ENCODE measurements at places on chromosomes 2 and 18.

DNA sequence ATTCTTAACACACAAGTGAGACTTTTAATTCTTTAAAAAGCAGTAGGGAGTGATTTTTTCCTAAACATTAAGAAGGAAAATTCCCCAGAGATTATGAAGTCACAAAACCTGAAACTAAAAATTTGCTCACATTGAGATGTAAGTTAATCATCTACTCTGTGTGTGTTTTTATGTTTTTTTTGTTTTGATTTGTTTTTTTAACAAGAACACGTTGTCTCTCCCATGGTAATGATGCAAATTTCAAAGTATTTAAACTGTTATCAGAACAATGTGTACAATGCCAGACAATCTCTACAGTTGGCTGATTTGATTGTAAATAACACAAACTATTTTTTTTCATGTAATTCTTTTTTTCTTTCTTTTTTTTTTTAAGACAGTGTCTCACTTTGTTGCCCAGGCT, 71.5 kb downstream of the COLEC12 start:
- DNase-seq, result no peak

- DNase-seq, result peak; percentile 36
These were observed 10.9 kb downstream of the ID2 start for GRCh38 chr2:8692783-8693156.

GRCh38 chr2:206984206-206984605, 44.9 kb downstream of the CPO start:
- DNase-seq, result peak; percentile 51

- DNase-seq, result no peak
These were observed 419.3 kb upstream of the ACVR2A start for GRCh38 chr2:147425437-147426029.

DNA sequence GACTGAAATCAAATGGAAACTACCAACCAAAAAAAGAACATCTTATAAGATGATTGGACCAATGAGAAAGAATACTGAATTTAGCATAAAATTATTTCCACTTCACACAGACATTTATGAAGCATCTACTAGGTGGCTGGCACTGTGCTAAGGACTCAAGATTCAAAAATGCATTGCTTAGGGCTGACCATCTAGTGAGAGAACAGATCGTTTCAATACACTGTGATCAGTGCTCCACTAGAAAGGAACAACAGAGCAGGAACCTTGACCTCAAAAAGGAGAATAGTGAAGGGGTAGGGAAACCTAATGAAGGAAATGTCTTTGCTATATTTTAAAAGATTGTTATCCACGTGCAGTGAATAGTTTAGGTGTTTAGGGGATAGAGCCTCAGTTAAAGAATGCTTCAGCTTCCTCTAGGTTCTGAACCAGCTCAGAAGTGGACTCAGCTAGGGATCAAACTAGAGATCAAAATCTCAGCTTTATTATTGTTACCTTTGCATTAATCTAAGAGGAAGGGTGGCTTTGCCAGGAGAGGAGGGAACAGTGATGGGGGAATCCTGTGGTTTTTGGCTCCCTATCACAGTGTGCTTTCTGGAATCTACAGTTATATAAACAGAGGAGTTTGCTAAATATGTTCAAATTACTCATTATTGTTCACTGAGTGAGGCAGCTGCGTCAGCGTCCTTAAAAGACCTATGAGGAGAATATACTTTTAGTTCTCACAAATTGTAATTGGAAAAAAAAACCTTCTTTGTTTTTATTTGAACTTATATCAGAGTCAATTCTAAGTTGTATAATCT, 16.2 kb upstream of the BBS5 start:
- peak; percentile 69 for DNase-seq

DNA sequence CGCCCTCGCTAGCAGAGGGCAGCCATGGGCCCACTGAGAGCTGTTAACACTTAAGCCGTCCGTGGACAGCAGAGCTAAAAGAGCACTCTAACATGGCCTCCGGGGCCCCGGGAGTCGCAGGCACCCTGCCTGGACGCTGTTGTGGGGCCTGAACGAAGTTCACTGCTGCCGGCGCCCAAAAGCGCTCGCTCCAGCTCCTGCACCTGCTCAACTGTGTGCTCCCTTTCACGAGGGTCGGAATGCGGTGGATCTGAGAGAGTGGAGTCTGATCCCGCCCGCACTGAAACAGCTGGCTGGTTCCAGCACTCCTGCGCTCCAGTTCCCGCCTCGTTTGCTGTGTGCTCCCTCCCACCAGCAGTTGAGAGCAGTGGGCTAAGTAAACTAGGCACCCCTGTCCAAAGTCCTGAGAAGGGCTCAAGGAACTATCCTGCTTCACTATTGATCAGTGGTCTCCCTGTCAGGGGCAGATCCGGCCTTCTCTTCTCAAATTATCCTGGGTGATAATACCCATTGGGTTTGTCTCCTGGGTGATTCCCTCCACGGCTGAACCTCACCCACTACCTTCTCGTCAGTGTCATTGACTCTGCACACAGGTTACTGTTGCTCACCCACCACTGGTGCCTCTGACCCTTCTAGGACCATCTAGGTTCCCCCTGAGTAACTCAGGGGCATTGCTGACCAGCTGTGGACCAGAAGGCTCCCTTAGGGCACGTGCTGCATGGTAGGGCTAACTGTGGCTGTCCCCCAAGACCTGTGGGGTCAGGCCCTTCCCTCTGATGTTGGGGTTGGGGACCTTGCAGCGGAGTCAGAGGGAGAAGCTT, 23.5 kb downstream of the B3GNT7 start:
- DNase-seq, result no peak

DNA sequence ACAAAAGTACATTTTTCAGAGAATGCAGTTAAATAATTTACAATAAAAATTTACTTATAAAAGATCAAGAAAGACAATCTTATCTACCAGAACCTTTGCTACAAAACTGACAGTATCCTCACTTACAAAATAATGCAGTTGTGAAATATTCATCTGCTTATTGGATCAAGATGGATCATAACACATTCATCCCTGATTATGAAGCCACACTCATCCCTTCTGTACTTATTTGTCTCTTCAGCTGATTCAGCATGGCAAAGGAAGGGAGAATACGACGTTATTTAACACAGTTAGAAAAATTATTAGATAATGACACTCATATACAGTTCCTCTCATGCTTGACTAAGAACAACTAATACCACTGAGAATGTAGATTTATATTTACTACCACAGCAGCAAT, 46.4 kb downstream of the TCF4 start:
- DNase-seq, result no peak

- no peak for DNase-seq
These were observed 54.5 kb downstream of the ROCK1 start for GRCh38 chr18:21057112-21057511.

DNA sequence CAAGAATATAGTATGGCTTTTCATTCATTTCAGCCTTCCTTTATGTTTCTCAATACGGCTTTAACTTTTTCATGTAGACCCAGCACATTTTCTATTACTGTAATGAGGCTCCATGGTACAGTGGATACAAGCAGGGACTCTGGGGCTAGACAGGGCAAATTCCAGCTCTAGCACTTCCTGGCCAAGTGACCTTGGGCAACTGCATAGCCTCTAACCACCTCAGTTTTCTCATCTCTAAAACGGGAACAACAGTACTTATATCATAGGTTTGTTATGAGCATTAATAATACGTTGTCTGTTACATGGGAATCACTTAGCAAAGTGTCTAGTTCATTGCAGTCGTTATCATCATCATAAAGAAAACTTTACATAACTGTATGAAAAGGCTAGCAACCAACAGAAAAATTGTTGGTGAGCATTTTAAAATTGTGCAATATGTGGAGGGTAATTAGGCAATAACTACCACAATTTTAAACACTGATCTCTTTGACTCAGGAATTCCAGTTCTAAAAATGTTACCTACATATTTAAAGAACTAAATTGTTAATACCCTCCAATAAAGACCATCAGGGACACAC, 13.7 kb upstream of the RMDN2 start:
- no peak for DNase-seq

DNA sequence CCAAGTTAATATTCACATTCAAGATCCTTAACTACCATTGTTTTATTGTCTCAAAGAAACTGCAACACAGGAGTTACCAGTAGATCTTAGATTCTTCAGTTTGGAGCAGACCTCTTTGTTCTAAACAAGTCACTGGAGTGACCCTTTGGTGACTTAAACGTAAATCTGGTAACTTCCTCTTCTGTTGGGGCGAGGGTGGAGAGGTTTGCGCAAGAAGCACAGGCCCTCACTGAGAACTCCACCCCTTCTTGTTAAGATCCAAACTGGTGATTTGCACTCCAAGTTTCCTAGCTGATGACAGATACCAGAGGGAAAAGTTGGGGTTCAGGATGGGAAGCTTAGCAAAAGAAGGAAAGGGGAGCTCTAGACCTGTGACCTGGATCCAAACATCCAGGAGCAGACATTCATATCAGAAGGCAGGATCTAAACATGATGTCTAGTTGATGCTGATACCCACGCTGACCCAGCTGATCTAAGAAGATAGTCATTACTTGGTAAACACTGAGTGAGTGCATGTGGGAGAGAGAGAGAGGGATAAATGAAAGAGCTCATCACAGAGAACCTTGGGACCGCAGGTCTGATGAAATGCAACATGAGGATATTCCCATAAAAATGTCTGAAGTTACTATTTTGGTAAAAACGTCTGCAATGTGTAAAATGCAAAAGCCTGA, 256.0 kb downstream of the CDH20 start:
- no peak for DNase-seq

DNA sequence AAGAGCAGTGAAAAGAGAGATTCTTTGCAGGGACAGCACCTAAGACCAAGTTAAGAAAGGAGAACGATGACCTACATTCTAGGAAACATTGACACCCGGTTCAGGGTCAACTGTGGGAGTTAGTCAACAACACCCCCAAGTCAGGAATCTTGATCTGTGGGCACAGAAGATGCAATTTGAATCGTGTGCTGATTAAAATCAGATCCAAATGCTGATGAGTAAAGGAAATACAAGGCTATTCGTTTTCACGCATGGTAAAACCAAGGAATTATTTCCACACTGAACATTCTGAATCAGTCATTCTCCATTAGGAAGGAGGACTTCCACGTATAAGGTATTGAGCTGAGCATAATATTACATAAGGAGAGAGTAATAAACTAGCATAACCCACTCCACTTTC, 124.2 kb downstream of the COPS8 start:
- DNase-seq, result no peak

DNA sequence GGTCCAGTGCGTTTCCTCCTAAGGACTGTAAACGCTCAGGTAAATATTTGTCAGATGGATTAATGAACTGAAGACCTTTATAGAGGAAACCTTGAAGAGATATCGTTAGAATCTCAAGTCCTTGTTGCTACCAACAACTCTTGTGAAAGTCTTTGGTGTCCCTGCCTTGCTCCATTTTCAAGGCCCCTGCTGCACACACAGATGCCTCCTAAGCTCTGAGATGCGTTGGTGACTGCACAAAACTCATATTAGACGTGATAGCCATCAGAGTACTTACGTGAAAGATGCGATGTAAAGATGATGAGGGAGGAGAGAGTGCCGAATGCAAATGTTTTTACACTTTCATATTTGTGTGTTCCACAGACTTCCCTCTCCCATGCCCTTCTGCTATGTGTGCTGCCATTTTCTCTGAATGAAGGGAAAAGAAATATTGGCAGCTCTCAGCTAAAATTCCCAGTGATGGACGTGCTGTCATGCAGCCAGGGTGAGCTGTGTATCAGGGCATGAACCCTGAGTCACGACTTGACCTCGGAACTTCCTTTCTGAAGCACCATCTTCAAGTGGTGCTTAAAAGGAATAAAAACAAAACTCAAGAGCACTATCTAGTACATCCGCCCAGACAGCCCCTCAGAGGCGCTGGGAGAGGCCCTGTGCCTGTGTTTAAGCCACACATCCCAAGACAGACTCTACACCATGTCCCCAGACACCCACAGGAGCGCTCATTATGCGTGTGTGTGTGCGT, 117.4 kb downstream of the FAM210A start:
- no peak for DNase-seq

GRCh38 chr2:48812416-48812815, 56.9 kb upstream of the LHCGR start:
- no peak for DNase-seq

DNA sequence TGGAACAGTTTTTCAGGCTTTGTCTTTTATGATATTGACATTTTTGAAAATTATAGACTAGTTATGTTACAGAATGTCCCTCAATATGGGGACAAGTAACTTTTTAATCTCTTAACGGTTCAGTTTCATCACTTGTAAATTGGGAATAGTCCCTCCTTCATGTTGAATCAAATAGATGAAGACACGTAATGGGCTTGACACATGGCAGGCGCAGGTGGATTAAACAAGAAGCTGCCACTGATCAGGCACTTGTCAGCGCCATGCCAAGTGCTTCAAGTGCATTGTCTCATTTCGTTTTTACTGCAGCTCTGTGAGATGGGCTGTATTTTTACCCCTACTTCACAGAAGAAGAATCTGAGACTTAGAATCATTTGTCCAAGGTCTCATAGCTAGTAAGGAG, 9.5 kb upstream of the SMAD4 start:
- no peak for DNase-seq

- peak; percentile 66 for DNase-seq
These were observed 19.2 kb downstream of the E2F6 start for GRCh38 chr2:11446733-11447248.

- no peak for DNase-seq
These were observed 78.0 kb upstream of the OTX1 start for GRCh38 chr2:62972601-62973000.

DNA sequence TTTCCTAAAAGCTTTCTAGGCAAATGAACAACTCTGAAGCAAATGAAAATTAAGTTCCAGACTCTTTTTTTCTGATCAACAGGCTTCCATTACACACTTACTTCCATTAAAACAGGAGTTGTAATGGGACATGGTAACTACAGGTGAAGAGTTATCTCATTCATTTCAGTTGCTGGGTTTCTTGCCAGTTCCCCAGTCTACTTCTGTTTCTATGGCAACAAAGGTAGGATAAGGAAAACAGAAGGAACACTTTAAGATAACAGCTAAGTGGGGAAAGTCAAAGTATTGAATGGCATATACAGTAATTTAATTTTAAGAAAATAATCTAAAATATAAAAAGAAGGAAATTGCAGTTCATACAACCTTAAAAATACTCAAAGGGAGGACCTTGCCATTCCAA, 25.1 kb downstream of the BAZ2B start:
- no peak for DNase-seq

- peak; percentile 95 for DNase-seq
These were observed 459.4 kb upstream of the UBE2E3 start for GRCh38 chr2:180520921-180521581.

- DNase-seq, result no peak
These were observed 43.4 kb upstream of the ASB18 start for GRCh38 chr2:236307641-236308040.

GRCh38 chr2:56014046-56014730, 90.6 kb upstream of the EFEMP1 start:
- no peak for DNase-seq

GRCh38 chr2:133817680-133818566, 249.7 kb upstream of the NCKAP5 start:
- peak; percentile 97 for DNase-seq

GRCh38 chr2:152222975-152223637, 47.5 kb upstream of the STAM2 start:
- DNase-seq, result peak; percentile 77

DNA sequence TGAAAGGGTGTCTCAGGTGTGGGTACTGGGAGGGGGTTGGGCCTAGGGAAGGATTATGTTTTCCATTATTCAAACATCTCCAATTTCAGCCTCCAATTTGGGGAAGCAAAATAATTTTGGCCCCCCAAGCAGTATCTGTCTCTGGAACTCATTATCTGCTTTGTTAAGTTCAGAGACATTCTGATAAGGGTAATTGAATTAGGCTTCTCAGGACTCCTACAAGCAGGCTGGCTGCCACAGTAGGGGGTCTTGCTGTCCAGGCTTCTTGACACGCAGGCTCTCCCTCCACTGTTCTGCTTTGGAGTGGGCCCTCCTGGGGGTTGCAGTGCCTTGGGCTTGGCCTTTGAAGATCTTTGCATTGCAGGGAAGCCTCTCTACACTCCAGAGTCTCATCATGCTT, 108.1 kb upstream of the SIX2 start:
- DNase-seq, result no peak
